ENCODE measurements at places on chromosomes 13 and 19. TPM values are rescaled to one million over a fixed set of nuclear protein-coding genes. Genes with fewer than 3 reads are reported as not detected.

The KISS1R gene
- 0.28 TPM for polyA plus RNA-seq

The RDH8 gene
- not detected for polyA plus RNA-seq

The GTPBP3 gene
- polyA plus RNA-seq = 15.9 TPM

The CEACAM19 gene
- polyA plus RNA-seq = 4.9 TPM

The GYS1 gene
- polyA plus RNA-seq = 39.5 TPM

The SYT3 gene
- polyA plus RNA-seq = 0.32 TPM

The PRR20D gene
- not detected for polyA plus RNA-seq

The CLC gene
- polyA plus RNA-seq = not detected

The DHDH gene
- polyA plus RNA-seq = 0.75 TPM

DNA sequence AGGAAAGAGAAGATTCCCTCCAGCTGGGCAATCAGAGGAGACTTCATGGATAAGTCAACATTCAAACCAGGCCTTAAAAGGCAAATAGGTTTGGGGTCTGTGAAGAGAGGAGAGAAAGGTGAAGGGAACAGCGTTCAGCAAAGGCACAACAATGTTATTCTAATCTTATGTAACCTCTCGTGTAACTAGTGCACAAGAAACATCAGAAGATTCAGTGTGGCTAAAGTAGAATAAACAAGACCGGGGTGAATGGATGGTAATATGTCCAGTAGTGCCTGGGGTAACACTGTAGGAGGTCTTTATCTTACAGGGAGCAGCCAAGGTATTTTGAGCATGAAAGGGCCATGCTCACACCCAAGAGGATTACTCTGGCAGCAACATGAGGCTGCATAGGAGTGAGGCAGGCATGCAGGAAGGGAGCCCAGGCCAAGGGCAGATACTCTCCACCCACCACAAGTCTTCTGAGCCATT, 24.1 kb downstream of the LHFPL6 start:
- DNase-seq = no peak

DNA sequence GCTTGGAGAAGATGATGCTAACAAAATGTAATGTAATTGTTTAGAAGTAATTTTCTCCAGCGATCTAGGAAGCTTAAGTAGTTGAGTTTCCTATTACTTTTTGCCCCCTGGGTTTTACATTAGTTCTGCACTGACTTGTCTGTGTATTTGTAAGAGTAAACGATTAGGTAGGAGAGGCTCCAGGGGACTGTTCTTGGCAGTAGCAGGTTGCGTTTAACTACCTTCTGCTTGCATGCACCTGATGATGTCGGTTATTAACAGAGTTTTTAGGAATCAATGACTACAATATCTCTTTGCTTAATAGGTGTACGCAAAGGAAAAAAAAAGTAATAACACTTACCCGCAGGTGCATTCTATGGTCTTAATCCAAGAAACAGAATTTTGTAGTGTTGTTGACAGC, 18.3 kb upstream of the UGGT2 start:
- DNase-seq = no peak

DNA sequence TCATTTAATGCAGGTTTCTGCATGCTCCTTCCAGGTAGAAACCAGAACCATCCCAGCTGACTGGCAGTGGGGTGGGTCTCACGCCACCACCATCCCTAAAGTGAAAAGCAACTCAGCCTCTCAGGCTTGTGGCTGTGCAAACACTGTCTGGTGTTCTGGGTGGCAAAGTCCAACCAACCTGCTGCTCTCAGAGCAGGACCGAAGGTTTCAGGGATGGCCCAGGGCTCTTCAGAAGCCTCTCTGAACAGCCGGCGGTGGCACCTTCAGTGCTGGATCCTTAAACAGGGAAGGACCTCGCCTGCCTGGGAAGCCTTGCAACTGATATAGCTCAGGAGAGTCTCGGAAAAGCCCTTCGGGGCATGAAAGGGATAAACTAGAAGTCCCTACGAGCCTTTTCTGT, 100.8 kb downstream of the COL4A1 start:
- DNase-seq = no peak

DNA sequence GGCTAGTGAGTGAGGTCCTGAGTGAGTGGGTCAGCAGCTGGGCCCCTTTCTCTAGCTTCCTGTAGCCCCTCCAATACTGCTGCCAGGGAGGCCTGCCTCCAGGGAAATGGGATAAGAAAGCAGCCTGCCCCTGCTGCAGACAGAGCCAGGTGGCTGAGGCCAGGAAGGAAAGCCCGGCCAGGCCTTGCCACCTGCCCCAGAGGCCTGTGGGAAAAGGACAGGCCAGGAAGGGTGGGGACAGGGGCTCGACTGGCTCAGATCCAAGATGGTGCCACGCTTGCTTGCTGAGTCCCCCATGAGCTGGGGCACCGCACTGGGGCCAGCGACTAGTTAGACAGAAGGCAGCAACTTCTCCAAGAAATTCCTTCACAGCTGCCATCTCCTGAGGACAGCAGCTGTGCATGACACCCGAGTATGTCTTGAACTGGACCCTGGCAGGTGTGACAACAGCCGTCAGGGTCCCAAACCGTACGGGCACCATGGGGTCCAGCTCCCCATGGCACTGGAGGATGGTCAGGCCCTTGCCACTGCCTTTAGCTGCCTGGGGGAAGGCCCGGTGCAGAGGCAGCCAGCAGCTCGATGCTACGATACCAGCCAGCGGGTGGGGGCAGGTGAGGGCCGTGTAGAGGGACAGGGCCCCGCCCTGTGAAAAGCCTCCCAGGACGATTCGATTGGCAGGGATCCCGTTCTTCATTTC, 5.1 kb upstream of the PRR36 start:
- no peak for DNase-seq

GRCh38 chr19:47615230-47615629, 6.3 kb downstream of the BICRA start:
- no peak for DNase-seq

GRCh38 chr13:51033421-51034185, 77.5 kb downstream of the C13orf42 start:
- no peak for DNase-seq

DNA sequence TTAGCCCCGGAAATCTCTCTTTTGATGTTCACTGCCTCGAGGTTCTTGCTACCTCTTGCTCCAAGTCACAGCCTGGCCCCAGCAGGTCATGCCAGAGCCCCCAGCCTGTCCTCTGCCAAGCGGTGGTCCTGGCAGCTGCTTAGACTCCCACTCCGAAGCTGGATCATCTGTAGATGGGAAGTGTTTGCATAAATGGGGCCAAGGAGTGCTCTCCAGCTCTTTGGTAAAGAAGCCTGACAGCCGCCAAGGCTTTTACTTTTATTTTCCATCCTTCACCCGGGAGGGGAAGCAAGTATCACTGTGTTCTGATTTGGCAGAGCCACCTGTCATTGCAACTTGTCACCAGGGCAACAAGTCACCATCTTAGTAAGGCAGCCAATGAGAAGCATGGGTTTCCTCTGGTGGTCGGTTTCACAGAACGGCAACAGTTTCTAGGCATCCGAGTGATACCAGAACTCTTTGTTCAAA, 10.6 kb upstream of the RETN start:
- no peak for DNase-seq

DNA sequence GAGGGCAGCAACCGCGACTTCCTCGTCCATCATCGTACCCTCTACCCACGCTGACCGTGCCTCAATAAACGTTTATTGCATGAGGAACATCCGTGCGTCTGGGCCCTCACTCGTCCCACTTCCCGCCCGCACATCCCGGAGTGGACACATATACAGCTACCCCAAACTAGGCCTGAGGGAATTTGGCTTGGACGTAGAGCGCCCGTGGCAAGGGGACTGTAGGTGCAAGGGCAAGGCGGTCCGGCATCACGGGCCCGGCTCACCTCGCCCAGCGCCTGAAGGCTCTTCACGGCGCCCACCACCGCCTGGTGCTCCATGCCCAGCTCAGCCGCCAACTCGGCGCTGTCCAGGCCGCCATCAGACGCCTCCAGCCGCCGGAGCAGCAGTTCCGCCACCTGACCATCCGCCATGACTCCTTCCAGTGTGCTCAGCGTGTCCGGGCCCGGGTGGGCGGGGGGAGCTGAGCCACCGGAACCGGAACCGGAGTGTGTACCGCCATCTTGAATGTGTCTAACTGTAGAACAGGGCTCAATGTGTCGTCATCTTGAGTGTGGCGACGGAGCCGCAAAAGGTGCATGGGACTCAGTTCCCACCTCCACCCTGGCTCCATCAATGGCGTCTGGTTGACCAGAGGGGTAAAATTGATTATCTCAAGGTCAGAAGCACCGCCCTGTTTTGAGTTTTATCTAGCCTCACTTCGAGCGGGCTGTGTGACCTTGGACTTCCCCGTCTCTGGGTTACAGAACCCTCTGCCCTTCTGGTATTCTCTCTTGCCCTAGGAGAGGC, at the start of gene FARSA:
FARSA (minus strand) TSS at position 425 of the 786 bp plus-strand sequence; CDS start at position 410, 15 bp downstream.
- peak; percentile 85 for DNase-seq

DNA sequence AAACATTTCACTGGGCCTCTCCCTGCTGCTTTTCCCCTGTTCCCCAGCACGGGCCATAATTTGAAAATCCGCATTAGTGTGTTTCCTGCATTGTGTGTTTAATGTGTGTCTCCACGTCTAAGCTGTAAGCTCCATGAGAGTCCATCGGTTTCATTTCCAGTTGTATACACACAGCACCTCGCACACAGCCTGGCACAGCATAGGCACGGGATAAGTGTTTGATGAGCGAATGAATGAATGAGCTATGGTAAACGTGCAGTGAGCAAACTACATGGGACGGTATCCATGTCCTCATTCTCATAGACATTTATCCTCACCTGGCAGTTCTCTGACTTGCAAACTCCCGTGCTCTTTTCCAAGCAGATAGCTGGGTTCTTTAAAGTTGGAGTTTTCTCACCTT, 106.1 kb downstream of the RAB20 start:
- DNase-seq = no peak

GRCh38 chr13:42892760-42893159, 99.3 kb downstream of the EPSTI1 start:
- no peak for DNase-seq

DNA sequence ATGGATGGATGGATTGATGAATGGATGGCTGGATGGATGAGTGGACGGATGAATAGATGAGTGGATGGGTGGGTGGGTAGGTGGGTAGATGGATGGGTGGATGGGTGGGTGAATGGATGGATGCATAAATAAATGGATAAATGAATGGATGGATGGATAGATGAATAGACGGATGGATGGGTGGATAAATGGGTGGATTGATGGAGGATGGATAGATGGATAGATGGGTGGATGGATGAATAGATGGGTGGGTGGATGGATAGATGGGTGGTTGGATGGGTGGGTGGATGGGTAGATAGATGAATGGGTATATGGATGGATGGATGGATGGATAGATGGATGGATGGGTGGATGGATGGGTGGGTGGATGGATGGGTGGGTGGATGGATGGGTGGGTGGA, 84.9 kb upstream of the ZNF536 start:
- no peak for DNase-seq

DNA sequence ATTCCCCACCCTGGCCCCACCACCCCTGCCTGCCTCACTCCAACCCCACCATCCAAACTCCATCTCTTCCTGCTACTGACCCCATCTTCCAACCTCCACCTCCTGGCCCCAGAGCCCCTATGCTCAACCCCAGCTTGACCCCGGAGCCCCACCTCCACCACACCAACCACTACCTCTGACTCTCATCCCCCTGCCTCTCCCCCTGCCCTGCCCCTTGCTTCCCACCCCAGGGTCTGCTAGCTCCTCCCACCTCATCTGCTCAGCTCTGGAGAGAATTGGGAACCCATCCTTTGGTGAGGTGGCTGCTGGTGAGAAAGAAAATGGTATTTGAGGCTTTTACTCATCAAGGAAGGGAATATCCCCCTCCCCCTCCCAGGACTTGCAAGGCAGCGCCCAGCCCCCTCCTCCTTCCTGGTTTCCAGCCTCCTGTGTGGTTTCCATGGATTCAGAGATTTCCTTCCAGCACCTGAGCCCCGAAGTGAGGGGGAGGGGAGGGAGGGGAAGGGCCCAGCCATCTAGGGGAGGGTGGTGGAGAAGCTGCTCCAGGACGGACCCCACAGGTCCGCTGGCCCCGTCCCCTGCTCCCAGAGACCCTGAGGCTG, 11.4 kb upstream of the PEPD start:
- no peak for DNase-seq

DNA sequence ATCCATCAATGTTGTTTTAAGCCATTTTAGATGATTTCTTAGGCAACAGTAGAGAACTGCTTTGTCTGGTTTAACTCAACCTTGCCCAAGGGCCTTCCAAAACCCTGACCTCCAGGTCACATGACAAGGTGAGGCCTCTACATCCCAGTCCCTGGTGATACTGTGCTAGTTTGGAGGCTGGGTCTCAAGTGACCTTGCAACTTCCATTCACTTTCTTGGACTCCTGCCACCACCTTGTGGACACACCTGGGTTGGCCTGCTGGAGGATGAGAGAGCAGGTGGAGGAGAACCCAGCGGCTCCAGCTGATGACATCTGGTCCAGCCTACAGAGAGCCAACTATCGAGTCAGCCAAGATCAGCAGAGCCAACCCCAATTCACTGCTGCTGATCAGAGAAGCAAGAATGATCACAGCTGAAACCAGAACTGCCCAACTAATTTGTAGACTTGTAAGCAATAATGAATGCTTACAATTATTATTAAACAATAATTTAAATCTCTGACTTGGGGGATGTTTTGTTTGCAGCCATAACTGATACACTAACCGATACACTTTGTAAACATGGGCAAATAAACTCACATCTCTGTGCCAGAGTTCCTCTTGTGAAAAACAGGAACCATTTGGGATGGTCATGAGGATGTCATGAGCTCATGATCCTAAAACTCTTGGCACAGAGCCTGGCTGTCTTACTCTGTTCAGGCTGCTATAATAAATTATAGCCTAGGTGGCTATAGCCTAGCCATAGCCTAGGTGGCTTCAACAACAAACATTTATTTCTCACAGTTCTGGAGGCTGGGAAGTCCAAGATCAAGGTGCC, 11.5 kb downstream of the FAM187B start:
- DNase-seq = no peak

- no peak for DNase-seq
Measured at GRCh38 chr13:27293076-27293691, 22.6 kb downstream of the RASL11A start.

DNA sequence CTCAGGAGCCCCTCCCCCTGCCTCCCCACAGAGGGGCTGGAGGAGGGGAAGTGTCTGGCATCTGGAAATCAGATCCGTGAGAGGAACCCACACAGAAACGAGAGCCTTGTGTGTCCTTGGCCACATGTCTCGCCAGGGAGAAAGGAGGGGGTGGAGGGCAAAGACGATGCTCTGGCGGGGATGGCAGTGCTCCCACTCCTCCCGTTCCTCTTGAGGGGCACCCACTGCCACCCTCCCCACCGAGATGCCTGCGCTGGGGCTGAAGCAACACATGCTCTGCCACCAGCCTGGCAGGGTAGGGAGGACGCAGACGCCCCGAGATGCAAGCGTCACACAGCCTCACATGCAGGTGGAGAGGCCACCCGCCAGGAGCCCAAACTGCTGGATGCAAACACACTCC, 2.8 kb downstream of the ADGRL1 start:
- DNase-seq = no peak

GRCh38 chr13:110653851-110654250, 38.5 kb downstream of the NAXD start:
- no peak for DNase-seq

- no peak for DNase-seq
Measured at GRCh38 chr13:24282256-24282655, 27.1 kb upstream of the C1QTNF9 start.

DNA sequence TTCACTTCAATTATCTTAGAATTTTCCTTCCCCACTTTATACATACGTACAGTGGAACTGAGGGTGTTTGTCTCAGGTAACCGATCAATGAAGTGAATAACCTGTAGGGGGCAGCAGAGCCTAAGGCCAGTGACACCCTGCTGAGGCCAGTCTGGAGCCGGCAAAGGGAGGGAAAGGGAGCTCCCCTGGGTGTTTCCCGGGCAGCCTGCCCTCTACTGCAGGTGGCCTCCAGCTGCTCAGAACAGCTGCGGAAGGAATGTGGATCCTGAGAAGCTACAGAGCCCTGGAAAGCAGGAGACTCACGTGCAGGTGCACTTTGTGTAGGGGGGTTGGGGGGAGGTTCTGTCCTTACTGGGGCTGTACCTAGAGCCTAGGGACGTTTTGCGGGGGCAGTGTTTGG, 832 bp upstream of the ZNF491 start:
- DNase-seq = peak; percentile 72
